ENCODE measurements at places on chromosomes 3 and 15.

DNA sequence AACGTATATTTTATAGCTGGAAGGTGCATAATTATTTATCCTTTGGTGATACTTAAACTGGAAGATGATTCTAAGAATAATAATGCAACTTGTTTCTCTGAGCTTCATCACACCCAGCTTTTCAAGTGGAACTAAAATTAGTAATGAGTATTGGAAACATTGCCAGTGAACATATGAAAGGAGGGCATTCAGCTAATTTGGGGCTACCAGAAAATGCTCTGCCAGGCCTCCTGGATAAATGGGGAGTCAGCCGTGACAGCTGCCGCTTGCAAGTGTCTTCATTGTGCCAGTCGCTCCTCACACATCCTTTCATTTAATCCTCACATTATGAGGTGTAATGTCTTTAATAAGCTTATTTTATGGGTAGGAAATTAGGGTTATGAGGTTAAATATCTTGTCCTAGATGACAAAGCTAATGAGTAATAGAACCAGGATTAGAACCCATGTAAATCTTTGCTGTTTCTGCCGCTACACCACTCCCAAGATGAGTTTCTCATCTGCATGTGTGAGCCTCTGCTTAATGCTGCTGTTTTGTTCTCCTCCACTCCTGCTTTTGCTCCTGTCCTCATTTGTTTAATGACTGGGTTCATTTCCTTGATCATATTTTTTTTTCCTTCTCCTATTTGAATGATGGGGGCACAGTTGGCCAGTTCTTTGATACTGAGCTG, 155.7 kb downstream of the PLCL2 start:
- DNase-seq = no peak

DNA sequence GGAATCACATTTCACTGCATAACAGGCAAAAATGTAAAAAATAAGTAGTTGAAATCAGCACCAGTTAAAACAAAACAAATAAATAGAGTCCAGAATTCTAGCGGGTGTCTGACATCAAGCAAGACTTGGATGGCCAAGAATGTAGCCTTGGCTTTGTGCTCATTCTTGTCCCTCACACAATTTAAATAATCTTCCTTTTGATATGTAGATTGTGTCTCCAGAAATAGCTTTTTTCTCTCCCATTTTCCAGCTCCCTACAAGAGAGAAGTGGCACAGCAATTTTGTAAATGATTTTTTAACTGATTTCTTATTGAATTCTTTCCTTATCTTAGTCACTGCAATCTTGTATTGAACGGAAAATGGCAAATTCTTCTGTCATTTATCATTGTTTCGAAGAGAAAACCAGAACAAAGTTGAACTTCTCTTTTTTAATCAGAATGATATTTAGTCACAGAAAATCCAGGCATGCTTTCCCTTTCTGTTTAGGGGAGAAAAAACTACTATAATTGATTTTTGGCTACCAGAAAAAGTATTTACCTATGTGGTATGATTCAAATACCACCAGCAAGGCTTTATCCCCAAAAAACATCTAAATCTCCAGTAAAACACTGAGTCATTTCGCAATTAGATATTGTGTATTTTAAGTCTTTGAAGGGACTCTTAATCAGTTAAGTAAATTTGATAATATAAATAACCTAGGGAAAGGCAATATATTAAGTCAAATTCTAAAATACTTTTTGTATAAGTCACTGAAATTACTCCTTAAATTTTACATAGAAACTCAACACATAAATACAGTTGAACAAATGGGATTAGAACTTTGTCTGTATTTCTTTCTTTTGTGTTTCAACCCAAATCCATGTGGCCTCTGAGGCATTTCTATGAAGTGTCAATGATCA, 481.7 kb downstream of the GBE1 start:
- DNase-seq = no peak

DNA sequence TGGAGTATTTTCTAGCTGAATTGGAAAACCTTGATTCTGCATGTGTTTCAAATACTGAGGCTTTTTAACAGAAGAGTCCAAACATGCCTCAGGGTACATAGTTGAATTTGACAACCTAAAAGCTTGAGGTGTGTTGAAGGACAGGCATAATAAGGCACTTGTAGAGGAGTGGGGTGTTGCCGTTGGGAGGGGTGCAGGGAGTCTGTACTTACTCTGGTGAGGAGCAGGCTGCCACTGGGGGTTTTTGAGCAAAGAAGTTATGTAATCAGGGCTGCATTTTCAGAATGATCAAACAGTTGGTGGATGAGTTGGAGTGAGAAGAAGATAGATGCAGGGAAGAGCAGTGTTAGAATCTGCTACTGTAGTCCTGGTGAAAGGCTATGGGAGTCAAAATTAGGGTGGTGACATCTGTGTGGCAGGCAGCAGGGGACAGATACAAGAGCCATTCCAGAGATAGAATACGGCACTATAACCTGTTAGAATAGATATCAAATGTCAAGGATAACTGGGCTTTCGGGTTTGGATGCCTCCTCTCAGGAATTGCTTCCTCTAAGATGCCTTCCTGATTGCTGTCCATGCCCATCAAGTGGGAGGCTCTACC, 161.6 kb downstream of the GHSR start:
- no peak for DNase-seq

- DNase-seq = no peak
These were observed 179.0 kb upstream of the PFN2 start for GRCh38 chr3:150149651-150150051.

- no peak for DNase-seq
These were observed 21.6 kb upstream of the RGMA start for GRCh38 chr15:93110502-93111040.

DNA sequence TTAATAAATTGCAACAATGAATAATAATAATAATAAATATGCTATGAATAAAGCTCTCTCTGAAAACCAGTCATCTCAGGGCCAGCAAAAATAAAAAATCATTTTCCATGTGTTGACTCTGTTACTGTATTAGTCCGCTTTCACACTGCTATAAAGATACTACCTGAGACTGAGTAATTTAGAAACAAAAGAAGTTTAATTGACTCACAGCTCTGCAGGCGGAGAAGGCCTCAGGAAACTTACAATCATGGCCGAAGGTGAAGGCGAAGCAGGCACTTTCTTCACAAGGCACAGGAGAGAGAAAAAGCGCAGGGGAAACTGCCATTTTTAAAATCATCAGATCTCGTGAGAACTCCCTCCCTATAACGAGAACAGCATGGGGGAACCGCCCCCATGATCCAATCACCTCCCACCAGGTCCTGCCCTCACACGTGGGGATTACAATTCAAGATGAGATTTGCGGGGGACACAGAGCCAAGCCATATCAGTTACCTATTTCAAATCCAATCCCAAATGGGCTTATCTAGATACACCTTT, 224.1 kb downstream of the IGSF11 start:
- DNase-seq = no peak

GRCh38 chr3:162334537-162334936, 837.9 kb downstream of the OTOL1 start:
- no peak for DNase-seq

DNA sequence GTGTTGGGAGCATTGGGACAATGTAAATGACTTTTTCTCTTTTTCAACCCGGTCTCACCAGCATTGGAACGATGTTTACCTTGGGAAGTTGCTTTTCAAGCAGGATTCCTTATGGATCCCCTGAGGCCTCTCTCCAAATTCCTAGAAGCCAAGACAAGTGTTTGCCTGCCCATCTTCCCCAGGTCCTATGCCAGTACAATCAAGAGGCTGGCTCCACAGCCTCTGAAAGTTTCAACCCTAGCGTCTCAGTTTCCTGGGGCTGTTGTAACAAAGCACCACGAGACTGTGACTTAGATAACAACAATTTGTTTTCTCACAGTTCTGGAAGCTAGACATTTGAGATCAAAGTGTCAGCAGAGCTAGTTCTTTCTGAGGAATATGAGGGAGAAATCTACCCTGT, 347.2 kb upstream of the UMPS start:
- no peak for DNase-seq

- DNase-seq = no peak
These were observed 74.2 kb downstream of the CRTC3 start for GRCh38 chr15:90603893-90604292.

DNA sequence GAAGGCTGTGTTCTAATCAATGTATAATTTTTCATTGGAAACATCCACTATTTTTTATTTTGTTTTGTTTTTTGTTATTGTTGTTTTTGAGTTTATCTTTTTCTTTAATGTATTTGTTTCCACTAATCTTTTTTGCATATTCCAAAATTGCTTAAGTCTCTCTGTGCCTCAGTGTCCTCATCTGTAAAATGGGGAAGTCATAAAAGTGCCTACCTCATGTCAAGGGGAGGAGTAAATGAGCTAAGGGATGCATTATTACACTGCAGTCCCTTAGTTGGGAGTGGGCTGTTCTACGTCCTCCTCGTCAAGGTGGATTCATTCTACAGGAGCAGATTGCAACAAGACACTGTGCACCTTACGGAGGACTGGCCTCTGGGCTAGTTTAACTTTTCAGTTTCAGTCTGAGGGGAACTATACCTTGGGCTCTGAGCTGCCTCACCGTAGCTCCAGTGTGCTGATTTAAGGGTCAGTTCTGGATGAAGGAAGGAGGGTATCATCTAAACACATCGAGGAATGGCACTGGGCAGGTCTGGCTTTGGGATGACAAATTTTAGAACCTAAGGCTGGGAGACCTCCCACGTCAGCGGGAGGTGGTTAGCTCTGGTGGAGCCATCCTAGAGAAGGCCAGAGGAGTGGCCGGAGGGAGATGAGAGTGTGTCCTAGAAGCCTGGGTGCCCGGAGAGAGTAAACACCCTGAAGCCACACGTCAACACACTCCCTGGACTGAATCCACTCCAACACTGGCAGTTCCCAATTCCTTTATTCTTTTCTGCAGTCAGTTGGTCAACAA, 5.1 kb upstream of the SRP14 start:
- DNase-seq = no peak

GRCh38 chr3:37477275-37477674, 302.9 kb upstream of the LRRFIP2 start:
- no peak for DNase-seq

DNA sequence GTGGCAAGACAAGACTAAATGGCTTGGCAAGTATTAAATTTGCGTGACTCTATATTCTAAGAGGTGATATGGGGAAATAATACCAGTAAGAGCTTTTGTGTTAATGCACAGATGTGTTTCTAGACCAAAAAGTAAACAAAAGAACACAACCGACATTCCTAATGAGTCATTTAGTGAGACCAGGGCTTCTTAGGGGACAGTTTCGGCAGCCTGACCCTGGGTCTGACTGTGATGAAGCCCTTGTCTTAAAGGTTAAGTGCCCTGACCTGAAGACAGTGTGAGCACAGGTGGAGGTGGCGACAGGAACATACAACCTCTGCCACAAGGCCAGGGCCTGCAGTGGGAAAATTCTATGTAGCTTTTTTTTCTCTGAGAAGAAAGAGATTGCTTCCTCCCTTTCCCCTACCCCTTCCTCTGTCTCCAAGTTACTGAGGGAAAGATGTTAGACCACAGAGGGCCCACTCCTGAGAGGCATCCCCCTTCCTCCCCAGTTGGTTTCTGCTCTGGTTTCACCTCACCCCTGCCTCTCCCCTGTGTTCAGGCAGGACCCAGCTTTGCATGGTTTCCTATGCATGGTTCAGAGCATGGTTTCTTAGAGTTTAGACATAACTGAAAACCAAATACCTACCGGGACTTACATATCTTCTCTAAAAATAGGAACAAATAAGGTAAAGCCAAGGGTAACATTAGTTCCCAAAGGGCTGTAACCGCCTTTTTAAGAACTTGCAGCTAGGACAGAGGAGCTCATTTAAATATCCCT, 24.8 kb upstream of the CMTM7 start:
- no peak for DNase-seq

DNA sequence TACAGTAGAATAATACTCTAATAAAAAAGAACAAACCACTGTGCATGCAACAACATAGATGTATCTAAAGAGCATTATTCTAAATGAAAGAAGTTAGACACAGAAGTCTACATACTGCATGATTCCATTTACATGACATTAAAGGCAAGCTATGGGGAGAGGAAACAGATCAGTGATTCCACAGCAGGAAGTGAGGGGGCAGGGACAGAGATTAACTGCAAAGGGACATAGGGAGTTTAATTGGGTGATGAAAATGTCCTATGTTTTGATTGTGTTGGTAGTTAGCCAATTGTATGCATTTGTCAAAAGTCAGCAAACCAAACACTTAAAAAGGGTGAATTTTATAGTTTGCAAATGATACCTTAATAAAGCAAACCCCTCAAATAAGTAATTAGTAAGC, 13.8 kb downstream of the CRYGS start:
- DNase-seq = no peak

DNA sequence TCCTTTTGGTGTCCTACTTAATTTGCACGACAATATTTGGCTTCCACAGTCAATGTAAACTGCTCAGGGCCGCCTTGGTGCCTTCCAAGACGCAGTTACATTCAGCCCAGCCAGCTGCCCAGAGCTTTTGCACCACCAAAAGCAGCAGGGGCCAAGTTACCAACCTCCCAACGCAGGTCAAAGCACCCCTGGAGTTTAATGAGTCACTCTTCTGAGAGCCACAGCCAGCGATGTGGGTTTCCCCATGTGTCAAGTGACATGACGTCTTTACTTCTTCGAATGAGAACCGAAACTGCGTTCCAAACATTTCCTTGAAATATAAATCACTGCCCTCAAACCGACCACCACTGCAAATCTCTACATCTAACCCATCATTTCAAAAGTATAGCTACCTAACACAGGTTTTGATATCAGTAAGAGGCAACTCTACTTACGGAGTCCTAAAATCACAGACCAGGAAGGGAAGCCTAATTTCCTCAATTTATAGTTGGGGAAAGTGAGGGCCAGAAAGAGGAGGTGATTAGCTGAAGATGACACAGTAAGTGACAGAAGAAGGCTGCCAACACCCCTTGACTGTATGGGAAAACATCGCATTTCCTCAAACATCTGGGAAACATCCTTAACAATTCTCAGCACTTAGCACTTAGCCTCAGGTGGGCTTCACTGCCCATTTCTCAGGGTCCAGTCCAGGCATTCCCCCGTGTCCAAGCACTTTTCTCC, 24.5 kb downstream of the MB21D2 start:
- no peak for DNase-seq

DNA sequence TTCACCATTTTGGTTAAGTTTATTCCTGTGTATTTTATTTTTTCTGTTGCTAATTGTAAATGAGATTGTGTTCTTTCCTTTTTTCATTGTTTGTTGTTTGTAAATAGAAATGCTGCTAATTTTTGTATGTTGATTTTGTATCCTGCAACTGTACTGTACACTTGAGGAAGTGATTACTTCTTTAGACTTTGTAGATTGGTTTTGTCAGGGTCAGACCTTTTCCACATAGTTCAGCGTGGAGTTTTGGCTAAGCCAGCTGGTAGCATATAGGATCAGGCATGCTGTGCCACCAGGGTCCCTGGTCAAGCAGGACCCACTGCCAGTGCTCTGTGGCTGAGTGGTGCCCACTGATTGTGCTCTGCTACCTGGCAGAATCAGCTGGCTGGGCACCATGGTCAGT, 80.1 kb downstream of the CD200 start:
- DNase-seq = no peak

GRCh38 chr3:129199366-129199765, 15.7 kb upstream of the CNBP start:
- DNase-seq = no peak

GRCh38 chr3:68919000-68919399, 13.3 kb downstream of the TAFA4 start:
- no peak for DNase-seq

- no peak for DNase-seq
These were observed 219.3 kb upstream of the SLCO3A1 start for GRCh38 chr15:91634179-91634578.

GRCh38 chr3:192915304-192915703, 2.4 kb downstream of the MB21D2 start:
- no peak for DNase-seq

Data from stimulated activated CD8-positive, alpha-beta memory T cell treated with anti-CD3 and anti-CD28 coated beads, Interleukin-7, amount 100 ng/mL, for 1 hour (primary cell).